BJ (cell line): ENCODE measurements at places on chromosomes 16 and 17.

DNA sequence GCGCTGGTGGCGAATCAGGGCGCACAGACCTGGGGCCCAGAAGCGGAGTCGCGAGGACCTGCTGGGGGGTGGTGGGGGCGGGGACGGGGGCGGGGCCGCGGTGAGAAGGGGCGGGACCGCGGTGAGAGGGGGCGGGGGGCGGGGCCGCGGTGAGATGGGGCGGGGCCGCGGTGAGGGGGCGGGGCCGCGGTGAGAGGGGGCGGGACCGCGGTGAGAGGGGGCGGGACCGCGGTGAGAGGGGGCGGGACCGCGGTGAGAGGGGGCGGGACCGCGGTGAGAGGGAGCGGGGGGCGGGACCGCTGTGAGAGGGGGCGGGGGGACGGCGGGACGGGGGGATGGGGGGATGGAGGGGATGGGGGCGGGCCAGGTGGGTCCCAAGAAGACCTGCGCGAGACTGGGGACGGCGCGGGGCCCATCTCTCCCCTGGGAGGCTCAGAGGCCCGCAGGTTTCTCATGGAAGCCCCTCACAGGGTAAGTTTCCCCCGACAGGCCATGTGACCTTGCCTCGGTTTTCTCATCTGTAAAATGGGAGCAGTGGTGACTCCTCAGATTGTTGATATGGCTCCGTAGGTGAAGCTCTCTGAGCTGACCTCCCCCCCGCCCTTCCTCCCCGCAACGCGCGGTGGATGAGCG is 28.6 kb upstream of the DBNDD1 start:
- no peak for DNase-seq

DNA sequence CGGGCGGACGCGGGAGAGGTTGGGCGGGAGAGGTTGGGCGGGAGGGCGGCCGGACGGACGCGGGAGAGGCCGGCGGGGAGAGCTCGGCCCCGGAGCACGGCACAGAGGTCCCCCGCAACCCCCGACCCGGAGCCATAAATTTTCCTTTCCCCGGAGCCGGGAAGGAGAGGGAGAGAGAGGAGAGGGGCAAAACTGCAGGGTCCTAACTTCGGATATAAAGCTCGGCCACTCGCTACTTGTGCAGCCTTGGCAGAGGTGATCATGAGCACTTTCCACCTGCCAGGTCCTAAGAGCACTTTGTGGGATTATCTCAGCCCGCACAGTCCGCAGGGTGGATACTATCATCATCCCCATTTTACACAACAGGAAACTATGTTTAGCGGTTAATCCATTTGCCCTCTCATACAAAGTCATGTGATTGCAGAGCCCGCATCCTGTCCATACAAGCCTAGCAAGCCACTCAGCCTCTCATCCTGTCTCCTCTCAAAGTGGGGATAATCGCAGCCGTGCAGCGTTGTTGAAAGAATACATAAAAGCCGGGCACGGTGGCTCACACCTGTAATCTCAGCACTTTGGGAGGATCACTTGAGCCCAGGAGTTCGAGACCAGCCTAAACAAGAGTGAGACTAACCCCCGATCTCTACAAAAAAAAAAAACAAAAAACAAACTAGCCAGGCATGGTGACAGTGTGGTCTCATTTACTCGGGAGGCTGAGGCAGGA is 780 bp upstream of the DCAKD start:
- no peak for DNase-seq

GRCh38 chr16:3008690-3009037 is 4.1 kb upstream of the CLDN9 start:
- DNase-seq: no peak

DNA sequence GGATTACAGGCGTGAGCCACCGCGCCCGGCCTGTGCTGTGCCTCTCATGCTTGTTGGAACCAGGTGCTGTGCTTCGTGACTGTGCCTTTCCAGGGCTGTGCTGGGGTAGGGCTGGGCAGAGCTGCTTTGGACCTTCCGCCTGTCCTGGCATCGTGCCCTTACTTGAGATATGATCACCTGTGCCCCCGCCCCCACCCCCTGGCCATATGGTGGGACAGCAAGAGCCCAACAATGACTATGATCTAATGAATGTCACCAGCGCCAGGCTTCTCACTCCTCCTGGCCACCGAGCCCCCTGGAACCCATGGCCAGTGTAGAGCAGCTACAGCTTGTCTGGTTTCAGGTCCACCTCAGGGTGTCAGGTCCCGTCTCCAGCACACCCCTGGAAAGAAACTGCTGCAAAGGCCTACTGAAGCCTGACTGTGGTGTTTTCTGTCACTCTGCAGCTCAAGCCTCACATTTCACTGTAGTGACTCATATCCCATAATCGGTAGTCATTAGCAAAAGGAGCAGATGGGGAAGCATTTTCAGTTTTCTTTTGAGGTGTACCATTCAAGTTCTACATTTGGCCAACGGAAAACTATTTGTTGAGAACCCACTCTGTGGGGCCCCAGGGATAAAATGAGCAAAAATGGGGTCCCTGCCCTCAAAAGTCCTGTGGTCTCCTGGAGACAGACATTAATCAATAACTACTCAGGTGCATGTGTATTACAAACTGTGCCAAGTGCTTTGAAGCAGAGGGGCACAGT is 22.1 kb downstream of the FCSK start:
- peak; percentile 34 for DNase-seq

DNA sequence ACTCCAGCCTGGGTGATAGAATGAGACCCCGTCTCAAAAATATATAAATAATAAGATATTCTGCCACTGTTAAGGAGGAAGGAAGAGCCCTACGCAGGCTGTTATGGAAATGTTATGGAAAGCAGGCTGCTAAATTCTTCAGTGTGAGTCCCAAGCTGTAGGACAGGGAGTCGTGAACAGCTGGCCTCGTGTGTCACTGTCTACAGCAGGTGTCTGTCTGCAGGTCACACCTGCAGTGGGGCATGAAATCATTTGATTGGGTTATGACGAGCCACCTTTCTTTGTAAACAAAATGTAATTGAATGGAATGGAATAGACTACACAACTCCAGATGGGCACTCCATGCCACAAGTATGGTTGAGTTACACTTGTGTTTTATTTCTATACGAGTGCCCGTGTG is 15.6 kb upstream of the LITAF start:
- no peak for DNase-seq

- no peak for DNase-seq
Measured at GRCh38 chr16:55037966-55038365, 107.3 kb downstream of the IRX5 start.

DNA sequence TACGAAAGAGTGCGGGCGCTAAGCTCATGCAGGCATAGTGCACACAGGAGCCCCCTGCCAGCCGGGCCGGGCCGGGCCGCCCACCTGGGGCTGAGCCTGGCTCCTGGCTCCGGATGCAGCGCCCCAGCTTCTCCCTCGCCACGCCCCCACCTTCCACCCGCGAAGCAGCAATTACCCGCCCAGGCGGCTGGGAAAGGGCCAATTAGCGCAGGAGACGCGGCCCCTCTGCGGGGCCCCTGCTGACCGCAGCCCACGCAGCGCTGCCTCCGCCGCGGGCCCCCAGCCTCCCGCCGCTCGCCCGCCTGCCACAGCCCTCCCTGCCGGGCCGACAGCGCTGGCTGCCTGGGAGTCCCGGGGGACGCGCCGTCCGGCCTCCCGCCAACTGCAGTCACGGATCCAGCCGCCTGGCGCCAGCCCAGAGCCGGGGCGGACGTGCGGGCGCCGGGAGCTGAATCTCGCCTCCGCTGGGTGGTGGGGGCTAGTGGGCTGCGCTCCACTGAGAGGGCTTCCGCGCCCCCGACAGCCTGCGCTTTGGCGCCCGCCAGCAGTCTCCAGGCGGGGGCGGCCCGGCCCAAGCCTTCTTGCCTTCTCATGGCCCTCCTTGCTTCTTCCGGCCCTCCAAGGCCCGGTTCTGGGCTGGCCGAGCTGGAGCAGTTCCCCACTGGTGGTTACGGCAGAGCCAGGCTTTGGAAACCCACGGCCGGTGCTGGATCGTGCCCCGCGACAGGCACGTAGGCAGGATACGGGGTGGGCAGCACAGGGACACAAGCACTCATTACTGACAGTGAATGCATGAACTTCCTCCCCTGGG is 14.9 kb upstream of the CBFB start:
- no peak for DNase-seq

DNA sequence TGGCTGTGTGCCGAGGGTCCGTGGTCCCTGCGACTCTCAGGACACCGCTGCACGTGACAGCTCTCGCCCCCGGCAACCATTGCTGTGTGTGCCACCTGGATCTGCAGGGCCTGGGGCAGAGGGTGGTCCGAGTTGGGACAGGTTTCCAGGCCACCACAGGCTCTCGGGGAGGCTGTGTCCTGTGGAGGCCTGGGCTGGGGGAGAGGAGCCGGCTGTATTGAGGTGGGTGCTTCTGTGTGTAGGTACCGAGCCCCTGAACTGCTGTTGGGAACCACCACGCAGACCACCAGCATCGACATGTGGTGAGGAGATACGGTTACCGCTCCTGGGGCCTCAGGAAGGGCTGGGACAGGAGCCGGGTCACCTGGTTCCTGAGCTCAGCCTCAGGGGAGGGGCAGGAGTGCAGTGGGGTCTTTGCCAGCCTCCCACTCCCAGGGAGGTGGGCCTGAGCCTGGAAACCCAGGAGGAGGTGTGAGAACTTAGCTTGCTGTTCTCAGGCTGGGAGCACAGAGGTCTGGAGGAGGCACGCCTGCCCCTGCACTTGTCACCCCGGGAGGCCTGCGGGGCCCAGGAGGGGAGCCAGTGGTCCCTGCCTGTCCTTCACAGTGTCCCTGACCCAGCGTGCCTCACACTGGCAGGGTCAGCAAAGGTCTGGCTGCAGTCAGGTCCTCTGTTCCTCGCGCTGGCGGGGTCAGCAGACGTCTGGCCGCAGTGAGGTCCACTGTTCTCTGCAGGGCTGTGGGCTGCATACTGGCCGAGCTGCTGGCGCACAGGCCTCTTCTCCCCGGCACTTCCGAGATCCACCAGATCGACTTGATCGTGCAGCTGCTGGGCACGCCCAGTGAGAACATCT is 7.3 kb downstream of the SPATA2L start:
- no peak for DNase-seq

DNA sequence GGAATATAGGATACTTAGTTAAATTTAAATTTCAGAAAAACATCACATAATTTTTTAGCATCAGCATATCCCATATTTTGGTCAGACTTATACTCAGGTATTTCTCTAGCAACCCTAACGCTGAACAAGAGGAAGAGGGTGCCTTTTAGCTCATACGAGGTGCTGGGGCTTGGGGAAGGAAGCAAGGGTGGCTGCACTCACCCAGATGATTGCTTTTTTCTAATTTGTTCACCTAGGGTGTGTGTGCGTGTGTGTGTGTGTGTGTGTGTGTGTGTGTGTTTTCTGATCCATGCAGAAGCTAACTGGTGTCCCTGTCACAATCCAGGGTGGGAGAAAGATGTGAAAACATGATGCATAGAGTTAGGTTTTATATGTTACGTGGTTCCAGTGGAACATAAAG is 81.2 kb downstream of the WNT3 start:
- DNase-seq: no peak

GRCh38 chr17:32307658-32308057 is 34.3 kb downstream of the C17orf75 start:
- DNase-seq: no peak

GRCh38 chr17:31248986-31249834 is 47.8 kb downstream of the OMG start:
- peak; percentile 62 for DNase-seq

GRCh38 chr17:68684949-68685357 is 83.8 kb upstream of the FAM20A start:
- no peak for DNase-seq

DNA sequence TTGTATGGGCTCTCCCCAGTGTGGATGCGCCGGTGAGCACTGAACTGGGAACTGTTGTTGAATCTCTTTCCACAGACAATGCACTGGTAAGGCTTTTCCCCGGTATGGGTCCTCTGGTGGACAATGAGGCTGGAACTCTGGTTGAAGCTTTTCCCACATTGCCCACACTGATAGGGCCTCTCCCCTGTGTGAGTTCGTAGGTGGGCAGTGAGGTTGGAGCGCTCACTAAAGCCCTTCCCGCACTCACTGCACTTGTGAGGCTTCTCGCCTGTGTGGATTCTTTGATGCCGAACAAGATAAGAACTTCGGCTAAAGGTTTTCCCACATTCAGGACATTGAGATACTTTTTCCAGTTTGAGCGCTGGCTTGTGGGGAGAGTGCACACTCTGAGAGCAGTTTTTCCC is 17.8 kb downstream of the ZSCAN32 start:
- DNase-seq: no peak

DNA sequence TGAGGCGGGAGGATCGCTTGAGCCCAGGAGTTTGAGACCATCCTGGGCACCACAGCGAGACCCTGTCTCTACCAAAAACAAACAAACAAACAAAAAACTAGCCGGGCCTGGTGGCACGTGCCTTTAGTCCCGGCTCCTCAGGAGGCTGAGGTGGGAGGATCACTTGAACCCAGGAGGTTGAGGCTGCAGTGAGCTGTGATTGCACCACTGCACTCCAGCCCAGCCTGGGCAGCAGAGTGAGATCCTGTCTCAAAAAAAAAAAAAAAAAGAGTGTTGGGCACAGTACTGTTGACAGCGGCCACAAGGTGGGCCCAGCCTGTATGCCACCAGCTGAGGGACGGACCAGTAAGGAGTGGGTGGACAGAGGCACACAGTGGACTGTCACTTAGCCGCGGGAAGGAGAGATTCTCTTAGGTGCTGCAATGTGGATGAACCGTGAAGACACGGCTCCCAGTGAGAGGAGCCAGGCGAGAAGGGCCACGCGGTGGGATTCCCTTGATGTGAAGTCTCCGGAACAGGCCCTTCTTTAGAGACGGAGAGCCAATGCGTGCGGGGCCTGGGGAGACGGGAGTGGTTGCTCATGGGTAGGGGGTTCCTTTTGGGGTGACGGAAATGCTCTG is 31.1 kb downstream of the GSE1 start:
- DNase-seq: no peak

DNA sequence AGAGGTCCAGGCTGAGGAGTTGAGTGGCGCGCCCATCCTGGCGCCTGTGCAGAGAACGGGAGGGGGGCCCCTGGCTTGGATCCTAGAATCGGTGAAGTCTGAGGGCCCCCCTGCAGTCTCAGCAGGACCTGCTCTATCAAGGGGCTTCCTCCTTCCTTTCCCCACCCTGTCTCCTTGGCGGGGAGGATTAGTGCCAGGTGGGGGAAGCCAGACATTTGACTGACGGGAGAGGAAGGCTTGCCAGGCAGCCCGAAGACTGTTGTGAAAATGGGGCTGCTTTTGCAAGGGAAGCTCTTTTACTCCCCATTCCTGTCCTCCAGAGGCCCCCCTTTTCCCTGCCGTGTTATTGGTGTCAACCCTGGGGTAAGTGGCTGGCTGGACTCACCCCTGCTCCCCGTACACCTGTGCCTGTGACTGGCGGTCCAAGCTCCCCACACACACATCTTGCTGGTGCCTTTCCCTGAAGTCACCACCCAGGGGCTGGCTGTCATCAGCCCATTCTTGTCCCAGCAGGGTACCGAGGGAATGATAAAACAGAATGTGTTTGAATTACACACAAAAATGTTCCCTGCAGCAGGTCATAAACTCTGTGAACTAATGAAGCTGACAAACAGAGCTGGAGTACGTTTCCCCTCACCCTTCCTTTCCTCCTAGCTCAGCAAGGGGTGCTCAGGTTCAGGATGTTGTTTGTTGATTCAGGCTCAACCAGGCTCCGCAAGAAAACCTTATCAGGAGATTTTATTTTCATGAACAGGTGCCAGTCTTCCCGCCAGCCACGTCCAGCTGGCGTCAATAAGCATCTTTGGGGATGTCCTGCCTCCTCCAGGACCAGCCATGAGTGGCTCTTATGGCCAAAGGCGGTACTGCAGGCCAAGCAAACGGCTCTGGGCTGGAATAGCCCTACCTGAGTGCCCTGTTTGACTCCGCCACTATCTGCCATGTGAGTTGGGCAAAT is 4.4 kb upstream of the ARMC7 start:
- no peak for DNase-seq

- no peak for DNase-seq
Measured at GRCh38 chr17:76958974-76959373, 90.8 kb downstream of the MGAT5B start.

GRCh38 chr17:48502901-48503300 is 27.9 kb downstream of the HOXB1 start:
- DNase-seq: no peak
